Aorta (tissue), 5 donors: ENCODE measurements at places on chromosomes 6 and 20. TPM values are rescaled to one million over a fixed set of nuclear protein-coding genes. Genes with fewer than 3 reads are reported as not detected.
A peak's percentile ranks its signal among the peaks of the same experiment; 100 is the strongest.

GATA5 gene
- total RNA-seq = 1.6 TPM

GSTA3 gene
- not detected for total RNA-seq

GCM1 gene
- 0.16 TPM for total RNA-seq

MYB gene
- total RNA-seq = 0.87 TPM

ROMO1 gene
- total RNA-seq = 102 TPM

LAMA2 gene
- total RNA-seq = 86.5 TPM

CNBD2 gene
- total RNA-seq = 2.0 TPM

ZNF165 gene
- 0.24 TPM for total RNA-seq

DNA sequence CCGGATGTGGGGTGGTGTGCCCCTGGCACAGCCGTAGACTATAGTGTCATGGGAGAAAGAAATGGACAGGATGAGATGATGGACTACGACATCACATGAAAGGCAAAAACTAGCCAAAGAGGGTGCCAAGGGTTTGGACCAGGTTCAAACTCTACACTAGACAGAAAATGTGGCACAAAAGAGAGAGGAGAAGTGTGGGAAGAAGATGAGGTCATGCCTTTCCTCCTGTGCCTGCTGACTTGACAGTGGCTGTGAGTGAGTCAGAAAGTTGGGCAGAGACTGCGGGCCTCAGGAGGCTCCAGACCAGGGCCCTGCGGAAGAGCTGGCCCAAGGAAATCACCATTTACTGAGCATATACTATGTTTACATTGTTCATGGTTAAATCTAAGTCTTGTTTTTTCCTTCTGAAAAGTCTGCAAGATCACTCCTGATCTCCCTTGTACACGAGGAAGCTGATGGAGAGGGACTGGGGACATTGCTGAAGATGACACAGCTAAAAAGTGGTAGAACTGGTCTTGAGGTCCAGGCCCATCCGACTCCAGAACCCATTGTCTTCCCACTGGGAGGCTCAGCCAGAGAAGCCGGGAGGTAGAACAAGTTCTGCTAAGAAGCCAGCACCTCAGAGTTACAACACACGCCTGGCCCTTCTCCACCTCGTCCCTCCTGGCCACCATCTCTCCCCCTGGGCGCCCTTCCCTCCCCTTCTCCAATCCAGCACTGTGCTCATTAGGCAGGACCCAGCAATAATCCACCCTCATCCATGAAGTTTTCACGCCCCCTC is 35.6 kb downstream of the CNKSR3 start:
- no peaks in the 10 kb centered on the region for H3K27me3 ChIP-seq
- H3K4me3 ChIP-seq = no peak overlapping the region
- H3K36me3 ChIP-seq = no peaks in the 10 kb centered on the region
- peak; percentile 78 for DNase-seq
- peak overlapping the region; percentile 48 for H3K27ac ChIP-seq

GRCh38 chr6:80356000-80356399 is 249.5 kb downstream of the BCKDHB start:
- no peak overlapping the region for H3K27ac ChIP-seq
- no peaks in the 10 kb centered on the region for H3K4me1 ChIP-seq
- no peak for DNase-seq
- no peak overlapping the region for H3K4me3 ChIP-seq
- H3K36me3 ChIP-seq = peaks cover 3% of the 10 kb centered on the region
- H3K27me3 ChIP-seq = no peaks in the 10 kb centered on the region

DNA sequence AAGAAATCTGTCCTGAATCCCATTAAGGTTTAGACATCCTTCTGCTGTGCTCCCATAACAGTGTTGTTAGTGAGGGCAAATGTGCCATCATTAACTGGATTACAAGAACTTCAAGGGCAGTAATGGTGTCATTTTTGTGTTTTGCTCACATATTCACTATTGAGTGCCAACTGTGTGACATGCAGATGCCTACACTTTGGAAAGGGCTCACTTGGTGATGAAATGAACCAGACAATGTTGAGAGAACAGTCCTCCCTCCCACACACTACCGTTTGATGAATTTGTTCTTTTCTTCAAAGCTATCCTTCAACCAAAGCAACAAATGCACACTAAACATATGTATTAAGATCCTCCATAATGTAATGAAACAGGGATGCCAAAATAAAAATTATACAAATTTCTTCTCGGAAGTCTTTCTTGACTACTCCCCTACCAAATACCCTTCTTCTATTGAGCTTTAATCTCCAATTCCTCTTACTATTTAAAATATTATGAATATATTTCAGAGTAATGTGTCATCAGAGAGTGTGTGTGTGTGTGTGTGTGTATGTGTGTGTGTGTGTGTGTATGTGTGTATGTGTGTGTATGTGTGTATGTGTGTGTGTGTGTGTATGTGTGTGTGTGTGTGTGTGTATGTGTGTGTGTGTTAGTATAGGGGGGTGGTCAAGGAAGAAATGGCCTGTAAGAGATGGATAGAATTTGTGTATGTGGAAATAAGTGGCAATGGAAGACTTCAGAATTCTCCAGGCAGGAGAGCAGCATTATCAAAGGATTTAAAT is 92.3 kb upstream of the ENPP5 start:
- no peak for DNase-seq
- no peak overlapping the region for H3K4me3 ChIP-seq
- no peaks in the 10 kb centered on the region for H3K27me3 ChIP-seq
- no peak overlapping the region for H3K27ac ChIP-seq
- no peaks in the 10 kb centered on the region for H3K36me3 ChIP-seq

GRCh38 chr6:45710304-45710821 is 305.3 kb downstream of the CLIC5 start:
- no peak overlapping the region for H3K4me3 ChIP-seq
- H3K4me1 ChIP-seq = no peaks in the 10 kb centered on the region
- H3K27ac ChIP-seq = no peak overlapping the region
- H3K36me3 ChIP-seq = no peaks in the 10 kb centered on the region
- no peak for DNase-seq

DNA sequence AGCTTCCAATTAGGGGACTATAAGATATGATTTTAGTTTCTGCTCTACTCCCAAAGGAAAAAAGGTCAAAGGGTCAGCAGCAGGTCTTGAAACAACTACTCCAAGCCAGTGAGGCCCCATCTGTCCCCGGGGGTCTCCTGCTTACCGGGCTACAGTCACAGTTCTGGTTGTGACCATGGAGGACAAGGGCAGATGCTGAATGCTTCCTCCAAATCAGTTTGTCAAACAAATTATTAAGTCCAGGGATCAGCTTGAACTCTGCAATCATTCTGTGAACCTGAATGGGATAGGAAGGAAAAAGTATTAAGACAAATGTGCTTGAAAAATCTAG is 60.2 kb downstream of the MYH7B start:
- no peaks in the 10 kb centered on the region for H3K27me3 ChIP-seq
- peaks cover 7% of the 10 kb centered on the region for H3K36me3 ChIP-seq
- no peak for DNase-seq
- H3K4me1 ChIP-seq = no peaks in the 10 kb centered on the region
- H3K27ac ChIP-seq = no peak overlapping the region

DNA sequence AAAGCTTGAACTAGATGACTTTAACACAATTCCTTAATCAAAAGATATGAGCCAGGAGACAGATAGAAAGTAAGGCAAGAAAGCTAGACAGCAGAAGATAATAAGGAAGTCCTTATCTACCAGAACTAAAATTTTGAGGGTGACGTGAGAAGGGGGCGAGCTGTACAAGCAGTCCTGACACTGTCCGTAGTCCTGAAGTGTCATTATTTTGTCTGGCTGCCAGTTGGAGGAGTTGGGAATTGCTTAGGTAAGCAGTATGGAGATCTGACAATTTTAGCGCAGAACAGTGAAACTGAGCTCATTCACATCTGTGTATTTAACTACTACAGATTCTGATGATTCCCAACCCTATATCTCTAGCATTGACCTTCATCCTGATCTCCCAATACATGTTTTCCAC is 25.8 kb upstream of the CEP85L start:
- H3K4me1 ChIP-seq = no peaks in the 10 kb centered on the region
- no peak for DNase-seq
- no peaks in the 10 kb centered on the region for H3K36me3 ChIP-seq
- no peak overlapping the region for H3K27ac ChIP-seq

GRCh38 chr6:110446405-110446804 is 30.0 kb downstream of the SLC22A16 start:
- H3K4me1 ChIP-seq = no peaks in the 10 kb centered on the region
- no peak overlapping the region for H3K4me3 ChIP-seq
- H3K27ac ChIP-seq = no peak overlapping the region
- no peak for DNase-seq
- no peaks in the 10 kb centered on the region for H3K27me3 ChIP-seq

DNA sequence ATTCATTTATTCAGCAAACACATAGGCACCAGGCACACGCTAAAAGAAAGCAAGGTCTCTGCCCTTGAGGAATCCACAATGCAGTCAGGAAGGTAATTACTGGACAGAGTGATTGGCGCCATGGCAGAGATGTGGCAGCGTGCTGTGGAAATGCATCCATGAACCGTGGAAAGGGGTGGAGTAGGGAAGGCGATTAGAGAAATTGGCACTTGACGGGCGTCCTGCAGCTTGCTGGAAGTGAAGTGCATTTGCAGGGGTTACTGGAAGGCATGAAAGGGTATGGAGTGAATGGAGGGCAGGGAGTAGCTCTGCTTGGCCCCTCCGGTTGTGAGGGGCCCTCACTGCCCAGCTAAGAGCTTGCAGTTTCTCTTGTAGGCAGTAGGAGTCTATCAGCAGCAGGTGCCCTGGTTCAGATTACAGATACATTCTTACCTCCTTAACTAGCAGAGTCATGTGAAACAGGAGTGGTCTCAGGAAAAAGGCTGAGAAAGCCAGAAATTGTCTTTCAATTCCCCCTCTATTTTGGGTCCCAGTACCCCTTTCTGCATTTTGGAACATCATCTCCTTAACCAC is 122.5 kb upstream of the TIAM2 start:
- no peak for DNase-seq
- H3K4me1 ChIP-seq = no peaks in the 10 kb centered on the region
- H3K27me3 ChIP-seq = no peaks in the 10 kb centered on the region
- no peak overlapping the region for H3K4me3 ChIP-seq
- no peaks in the 10 kb centered on the region for H3K36me3 ChIP-seq

DNA sequence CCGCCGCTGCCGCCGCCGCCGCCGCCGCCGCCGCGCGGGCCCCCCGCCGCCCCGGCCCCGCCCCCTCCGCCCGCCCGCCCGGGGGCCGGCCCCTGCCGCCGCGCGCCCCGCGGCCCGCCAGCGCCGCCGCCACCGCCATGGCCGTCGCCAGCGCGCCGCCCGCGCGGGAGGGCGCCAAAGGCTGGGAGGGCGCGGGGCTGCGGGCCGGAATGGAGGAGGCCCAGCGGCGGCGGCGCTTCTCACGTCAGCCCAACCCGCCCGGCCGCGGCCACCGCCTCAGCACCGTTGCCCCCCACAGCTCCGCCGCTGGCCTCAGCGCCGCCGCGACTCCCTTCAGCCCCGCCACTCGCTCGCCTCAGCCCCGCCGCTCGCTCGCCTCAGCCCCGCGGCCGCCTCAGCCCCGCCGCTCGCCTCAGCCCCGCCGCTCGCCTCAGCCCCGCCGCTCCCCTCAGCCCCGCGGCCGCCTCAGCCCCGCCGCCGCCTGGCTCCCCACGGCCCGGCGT is 258 bp downstream of the PHF10 start:
- peak overlapping the region; percentile 66 for H3K27ac ChIP-seq
- H3K27me3 ChIP-seq = no peaks in the 10 kb centered on the region
- H3K36me3 ChIP-seq = no peaks in the 10 kb centered on the region
- no peaks in the 10 kb centered on the region for H3K4me1 ChIP-seq
- peak overlapping the region; percentile 43 for H3K4me3 ChIP-seq

DNA sequence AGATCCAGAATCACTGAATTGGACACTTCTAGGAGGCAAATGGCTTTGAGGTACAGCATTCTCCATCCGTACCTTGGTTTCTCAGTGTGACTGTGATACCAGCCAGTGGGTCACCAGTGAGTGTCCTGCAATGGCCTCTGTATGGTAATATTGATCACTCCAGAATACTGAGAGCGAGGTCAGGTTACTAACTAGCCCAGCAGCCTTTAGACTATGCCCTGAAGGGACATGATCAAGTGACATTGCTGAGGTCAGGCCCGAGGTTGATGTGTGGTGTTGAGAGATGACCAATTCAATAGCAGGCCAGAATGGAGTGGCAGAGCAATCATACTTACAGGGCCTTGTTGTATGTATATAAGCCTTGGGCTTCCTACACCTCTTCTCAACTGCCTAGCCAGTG is 476.0 kb downstream of the KHDRBS2 start:
- no peaks in the 10 kb centered on the region for H3K27me3 ChIP-seq
- H3K4me3 ChIP-seq = no peak overlapping the region
- H3K36me3 ChIP-seq = no peaks in the 10 kb centered on the region
- H3K27ac ChIP-seq = no peak overlapping the region

DNA sequence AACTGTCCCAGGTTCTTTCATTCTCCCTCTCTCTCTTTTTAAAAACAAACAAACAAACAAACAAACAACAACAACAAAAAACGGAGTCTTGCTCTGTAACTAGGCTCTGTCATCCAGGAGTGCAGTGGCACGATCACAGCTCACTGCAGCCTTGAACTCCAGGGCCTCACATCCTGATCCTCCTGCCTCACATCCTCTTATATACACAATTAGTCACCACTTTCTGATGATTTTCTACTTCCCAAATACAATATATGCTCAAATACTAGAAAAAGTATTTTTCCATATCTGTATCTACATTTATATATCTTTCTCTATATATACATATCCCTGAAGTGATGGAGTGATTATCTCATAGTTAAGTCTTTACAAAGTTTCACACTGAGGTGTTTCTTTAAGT is 170.7 kb downstream of the EPHA7 start:
- H3K27ac ChIP-seq = no peak overlapping the region
- H3K4me1 ChIP-seq = no peaks in the 10 kb centered on the region
- no peak for DNase-seq
- no peak overlapping the region for H3K4me3 ChIP-seq

GRCh38 chr6:162055365-162055764 is 672.2 kb downstream of the PRKN start:
- no peaks in the 10 kb centered on the region for H3K27me3 ChIP-seq
- no peak overlapping the region for H3K4me3 ChIP-seq
- no peak for DNase-seq
- H3K36me3 ChIP-seq = no peaks in the 10 kb centered on the region
- no peak overlapping the region for H3K27ac ChIP-seq
- peaks cover 2% of the 10 kb centered on the region for H3K4me1 ChIP-seq

DNA sequence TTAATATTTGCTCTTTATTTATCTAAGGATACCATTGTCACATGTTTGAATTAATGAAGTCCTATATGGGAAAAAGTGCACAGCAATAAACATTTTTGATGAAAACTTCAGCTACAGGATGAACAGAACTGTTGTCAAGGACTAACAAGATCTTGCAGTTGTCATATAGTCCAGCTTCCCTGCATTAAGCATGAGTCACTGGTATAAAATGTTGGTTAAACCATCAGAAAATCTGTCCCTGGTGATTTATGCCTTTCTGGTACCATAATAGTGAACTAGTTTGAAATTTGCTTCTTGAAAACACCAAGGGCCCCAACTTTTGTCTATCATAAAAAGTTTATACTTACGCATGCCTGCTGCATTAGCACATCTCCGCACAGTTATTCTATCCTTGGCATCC is 60.4 kb upstream of the RSPO3 start:
- H3K27me3 ChIP-seq = no peaks in the 10 kb centered on the region
- DNase-seq = no peak
- no peak overlapping the region for H3K27ac ChIP-seq
- no peaks in the 10 kb centered on the region for H3K4me1 ChIP-seq
- no peaks in the 10 kb centered on the region for H3K36me3 ChIP-seq

DNA sequence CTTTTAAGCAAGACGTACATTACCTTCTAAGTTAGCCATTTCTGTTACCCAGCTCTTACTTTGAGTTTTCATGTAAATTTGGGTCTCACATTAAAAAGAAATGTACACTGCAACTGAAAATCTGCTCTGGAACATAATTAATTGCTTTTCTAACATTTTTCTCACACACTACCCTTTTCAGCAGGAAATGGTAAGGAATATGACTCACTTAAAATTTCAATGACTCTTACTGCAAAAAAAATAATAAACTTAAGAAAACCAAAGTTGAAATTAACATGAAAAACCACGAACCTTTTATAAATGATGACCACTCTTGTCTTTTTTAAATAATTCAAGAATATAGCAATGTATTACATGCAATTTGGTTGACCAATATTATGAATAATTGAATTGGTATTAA is 1.3 kb downstream of the CGA start:
- DNase-seq = no peak
- H3K27ac ChIP-seq = no peak overlapping the region
